ENCODE measurements at places on chromosomes 5 and 9.

DNA sequence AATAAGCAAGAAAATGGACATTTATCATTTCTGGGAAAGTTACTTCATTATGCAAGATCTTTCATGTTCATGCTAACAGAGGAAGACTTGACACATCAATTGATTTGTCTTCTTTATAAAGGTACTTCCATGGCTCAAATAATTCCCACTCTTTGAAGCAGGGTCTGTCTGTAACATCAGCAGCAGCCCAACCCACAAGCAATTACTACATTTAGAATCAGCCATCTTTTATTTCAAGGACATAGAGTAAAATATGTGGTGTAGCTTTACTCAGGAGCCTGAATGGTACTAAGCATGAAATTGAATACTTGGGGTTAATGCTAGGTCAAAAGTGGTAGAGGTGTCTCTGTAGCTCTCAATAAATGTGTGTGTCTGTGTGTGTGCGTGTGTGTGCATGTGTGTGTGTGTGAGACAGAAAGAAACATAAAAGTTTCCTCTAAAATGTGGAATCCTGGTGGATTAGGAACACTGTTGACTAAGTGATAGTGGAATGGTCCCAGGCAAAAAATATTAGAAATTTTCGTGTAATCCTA is 581.1 kb downstream of the CAAP1 start:
- DNase-seq, result no peak

- DNase-seq, result no peak
Measured at GRCh38 chr9:112331674-112331952, 1.8 kb downstream of the PTBP3 start.

DNA sequence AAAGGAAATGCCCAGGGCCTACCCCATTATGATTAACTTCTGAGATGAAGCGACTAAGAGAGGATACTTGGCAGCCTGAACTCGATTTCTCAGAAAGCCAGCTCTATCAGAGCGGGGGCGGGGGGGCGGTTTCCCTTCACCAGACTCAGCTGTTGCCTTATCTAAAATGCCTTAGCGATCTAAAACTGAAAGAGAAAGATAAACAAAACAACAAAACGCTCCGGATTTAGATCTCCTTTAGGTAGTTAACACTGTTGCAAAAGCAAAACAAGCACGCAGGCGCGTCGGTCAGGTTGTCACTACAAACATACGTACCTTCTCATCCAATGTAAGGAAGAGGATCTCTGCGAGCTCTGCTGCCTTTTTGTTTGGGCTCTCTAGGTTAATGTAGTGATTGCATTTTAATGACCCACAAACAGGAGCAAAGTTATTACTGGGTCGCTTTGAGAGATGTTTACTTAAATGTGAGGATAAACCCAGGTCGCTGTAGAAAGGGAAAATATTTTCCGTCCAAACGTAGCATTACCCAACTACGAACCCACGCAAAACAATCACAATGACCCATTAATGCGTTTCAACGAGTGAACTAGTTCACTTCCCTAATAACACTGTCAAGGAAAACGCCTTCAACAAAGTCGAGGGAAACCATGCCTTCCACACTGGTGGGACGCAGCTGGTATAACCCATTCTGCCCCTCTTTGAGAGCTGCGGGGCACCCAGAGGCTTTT is 982 bp downstream of the EPB41L4A start:
- no peak for DNase-seq

DNA sequence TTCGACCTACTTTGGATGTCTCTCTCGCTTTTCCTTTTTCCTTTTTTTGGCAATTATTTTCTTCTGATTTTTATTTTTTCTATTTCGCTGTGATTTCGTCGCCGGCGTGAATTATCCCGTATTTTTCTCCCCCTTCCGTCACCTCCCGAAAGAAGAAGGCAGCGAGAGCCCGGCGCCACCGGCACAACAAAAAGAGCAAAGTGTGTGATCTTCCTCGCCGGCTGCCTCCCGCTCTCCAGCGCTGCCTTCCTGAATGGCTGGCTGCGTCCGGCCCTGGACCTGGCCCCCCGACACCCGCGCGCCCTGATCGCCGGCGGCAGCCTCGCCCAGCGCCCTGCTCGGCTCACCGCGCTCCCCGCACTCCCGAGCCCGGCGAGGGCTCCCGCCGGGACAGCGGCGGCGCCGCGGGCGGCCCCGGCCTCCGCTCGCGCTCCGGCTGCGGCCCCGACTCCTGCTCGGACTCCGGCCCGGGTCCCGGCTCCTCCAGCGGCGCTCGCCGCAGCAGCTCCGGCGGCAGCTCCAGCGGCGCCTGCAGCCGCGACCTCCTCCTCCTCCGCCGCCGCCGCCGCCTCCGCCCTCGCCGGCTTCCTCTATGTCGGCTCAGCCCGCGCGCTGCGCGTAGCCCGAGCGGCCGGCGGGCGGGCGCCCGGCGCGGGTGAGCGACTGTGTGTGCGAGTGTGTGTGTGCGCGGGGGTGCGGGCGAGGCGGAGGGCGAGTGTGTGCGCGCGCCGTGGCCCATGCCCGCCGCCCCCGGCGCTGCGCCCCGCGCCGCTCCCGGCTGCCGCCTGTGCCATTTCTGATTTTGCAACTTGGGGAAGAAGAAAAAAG is 960 bp downstream of the NR2F1 start:
- DNase-seq, result peak; percentile 28

- peak; percentile 88 for DNase-seq
Measured at GRCh38 chr9:134135343-134136117, at the start of gene WDR5. Gene WDR5 (plus strand): TSS chr9:134136082. CDS start chr9:134139878, 3,796 bp downstream.

DNA sequence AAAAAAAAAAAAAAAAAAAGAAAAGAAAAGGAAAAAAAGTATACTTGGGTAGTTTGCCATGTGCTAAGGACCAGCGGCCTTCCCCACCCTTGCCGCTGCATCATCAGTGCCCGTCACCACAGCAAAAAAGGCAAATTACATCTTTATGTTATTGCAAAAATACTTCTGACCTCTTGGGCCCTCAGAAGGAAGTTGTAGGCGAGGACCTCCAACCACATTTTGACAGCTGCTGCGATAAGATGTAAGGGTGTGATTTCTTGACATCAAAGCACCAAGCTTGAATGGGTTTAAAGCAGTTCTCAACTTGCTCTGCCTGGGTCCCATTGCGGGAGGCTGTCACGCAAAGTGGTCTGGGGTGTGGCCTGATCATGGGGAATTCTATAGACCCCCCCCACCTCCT is 39.2 kb downstream of the DMRT1 start:
- DNase-seq, result no peak

DNA sequence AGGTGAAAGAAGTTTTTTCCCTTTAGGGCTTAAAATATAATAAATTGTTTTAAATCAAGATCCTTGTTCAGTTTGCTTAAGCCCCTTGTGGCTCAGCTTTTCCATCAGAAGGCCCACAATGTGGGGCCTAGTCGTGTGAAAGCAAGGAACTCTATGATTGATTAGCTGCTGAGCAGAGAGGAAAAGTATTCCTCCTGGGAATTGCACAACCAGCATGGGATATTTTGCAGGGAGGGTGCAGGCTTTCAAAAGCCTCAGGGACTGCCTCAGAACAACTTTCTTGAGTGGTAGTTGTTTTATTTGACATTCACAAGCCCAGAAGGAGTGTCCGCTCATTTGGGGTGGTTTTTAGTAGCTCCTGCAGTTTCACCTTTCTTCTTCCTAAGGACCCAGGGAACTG is 19.8 kb downstream of the TTC23L start:
- no peak for DNase-seq

DNA sequence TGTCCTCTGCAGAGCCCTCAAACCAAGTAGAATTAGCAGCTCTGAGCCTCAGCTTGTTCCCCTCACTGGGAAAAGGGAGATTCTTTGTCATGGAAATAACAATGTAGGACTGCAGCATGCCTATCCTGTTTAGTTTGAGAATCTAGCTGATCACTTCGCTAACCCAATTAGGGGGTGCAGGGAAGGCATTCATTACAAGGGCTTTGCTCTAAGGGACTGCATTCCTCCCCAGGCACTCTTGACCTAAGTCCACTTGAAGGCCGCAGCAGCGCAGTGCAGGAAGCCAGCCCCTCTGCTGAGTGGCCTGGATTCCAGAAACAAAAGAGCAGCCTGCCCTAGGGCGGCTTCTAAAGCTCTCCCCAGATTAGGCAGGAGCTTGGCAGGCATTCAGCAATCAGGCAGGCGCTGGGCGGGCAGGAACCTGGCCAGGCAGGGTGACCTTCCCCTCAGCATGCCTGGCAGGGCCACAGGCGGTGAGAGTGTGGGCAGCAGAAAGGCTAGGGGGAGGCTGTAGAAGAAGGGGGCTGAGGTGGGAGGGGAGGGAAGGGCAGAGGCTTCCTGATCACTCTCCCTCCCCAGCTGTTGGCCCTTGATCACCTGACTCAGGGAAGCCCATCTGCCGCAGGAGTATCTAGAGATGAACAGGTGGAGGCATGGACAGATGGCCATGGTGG is 24.8 kb downstream of the CCNJL start:
- DNase-seq, result no peak

DNA sequence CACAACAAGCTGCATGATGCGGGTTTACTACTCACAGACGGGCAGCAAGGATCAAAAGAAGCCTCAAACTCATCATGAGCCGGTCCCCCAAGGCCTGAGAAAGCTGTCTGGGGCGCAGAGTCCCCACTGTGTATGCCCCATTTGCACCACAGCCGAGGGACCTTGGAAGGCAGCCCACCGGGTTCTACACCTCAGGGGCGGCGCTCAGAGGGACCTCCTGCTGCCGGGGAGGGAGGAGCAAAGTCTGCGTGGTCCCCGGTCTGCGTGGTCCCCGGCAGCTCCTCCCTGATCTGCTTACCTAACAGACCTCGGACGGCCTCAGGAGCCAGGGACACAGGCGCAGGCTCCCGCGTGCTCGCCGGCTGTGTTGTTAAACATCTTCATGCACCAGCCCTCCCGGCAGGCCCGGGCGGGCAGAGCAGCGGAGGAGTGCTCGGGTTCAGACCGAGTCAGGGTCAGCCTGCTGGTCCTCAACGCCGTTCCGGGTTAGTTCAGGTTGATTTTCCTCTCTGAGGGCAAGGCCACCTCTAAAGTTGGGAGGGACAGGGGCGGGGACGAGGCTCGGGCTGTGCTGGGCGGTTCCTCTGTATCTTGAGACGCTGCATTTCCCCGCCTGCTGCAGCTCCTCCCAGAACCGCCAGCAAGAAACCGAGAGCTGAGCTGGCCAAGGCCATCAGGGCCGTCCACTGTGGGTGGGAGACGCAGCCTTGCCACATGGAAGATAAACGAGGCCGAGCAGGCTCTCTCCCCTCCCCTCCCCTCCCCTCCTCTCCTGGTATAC is 74.6 kb downstream of the MRPL36 start:
- no peak for DNase-seq

DNA sequence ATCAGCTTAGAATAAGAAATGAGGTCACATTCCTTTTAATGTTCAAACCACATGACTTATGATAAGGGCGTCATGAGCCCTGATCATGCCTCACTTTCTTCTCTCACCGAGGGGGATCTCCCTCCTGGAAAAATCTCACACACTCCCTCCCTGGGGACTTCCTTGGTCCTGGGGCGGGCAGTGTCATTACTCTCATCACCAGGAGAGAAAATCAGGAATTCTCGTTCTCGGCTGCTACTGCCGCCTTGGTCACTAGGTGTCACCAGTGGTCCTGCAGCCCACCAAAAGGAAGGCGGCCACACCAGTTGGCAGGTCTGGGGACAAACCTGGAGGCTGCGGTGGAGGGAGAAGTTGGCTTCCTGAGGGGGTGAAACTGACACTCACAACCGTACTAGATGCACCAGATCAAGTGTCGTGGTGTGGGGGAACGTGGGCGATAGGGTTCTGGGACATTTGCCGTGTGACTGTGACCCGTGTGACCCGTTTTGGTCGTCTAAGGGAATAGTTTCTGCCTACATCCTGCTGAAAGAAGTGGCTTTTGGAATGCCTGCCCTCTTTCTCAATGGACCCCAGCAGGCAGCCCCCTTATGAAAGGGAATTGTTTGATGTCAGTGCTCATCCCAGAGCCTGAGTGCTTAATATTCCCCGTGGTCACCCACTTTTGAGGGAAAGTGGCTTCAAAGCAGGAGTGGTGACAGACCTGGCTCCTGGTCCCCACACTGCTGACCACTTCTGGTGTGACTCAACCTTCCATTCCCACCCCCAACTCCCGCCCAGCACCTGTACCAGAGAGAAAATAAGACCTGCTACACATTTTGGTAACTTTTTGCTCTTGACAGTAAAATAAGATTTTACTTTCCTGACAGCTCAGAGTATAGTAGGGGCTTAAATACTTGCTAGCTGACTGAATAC is 63.2 kb downstream of the ACER2 start:
- no peak for DNase-seq

DNA sequence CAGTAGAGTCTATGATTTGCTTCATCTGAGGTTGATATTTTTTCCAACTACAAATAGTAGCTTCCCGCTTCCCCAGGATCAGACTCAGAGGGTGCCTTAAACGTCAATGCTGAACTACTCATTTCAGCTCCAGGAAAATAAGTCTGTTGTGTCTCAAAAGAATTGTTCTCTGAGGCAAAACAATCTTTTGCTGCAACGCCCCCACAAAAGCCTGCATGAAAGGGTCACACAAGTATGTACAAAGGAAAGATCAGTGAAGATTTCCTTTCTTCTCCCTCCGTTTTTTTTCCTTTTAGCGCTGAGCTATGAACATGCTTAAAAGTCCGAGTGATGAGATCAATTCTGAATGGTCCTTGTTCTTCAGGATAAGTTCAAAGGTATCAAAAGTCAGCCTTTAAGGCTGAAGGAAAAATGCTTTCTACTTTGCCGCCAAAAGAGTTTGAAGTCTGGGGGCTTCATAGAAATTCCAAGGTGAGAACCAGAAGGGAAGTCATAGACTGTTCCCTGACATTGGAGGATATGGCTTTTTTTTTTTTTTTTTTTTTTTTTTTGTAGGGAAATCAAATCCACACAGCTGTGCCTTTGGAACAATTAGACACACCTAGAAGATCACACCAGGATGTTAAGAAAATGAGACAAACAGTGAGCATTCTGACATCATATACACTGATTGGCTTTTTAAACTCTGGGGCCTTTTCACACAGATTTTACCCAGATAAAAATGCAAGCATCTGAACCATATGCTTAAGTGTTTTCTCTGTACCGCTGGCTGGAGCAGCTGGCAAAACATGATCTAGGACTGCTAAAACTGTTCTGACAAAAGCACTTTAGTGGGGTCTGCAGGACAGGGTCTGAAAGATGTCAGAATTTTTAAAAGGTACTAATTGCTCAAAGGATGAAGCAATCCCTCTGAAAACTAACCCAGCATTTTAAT is 329.3 kb downstream of the ENC1 start:
- no peak for DNase-seq

DNA sequence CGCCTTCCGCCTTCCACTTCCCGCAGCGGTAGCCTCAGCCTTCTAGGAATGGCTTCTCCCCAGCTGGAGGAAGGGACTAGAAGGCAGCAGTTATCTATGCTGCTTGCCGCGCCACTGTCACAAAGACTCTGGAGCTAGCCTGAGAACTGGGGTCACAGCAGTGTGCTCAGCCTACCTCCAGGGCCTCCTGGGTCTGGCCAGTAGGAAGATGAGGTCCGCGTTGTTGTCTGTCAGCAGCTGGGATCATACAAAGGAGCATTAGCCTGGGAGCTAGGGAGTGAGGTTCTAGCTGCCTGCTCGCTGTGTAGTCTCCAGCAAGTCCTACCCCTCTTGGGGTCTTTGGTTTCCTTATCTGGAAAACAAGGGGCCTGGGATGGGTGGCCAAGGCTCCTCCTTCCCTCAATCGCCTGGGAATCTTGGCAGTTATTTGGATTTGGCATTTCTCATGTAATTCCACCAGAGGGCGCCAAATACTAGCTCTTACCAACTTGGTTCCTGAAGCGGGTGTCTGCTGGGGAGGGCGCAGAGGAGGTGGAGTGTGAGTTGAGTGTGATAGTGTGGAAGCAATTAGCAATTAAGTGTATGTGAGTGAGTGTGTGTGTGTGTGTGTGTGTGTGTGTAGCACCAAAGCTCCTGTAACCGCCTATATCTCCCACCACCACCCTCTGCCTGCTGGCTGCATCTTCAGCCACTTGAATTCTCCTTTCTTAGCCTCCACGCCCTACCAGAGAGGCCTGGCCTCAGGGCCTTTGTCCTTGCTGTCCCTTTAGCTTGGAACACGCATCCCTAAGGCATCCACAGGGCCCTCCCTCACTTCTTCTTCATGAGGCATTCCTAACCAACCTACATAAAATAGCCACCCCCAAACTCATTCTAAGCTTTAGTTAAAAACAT is 97.1 kb downstream of the ENTREP1 start:
- DNase-seq, result peak; percentile 9

All from stimulated activated naive CD4-positive, alpha-beta T cell (primary cell).